ENCODE measurements at places on chromosomes 7 and 10. TPM values are rescaled to one million over a fixed set of nuclear protein-coding genes. Genes with fewer than 3 reads are reported as not detected.

TUBB8 gene
- not detected for total RNA-seq

PVRIG gene
- total RNA-seq, result not detected

ANKRD1 gene
- total RNA-seq, result 10.8 TPM

FAM180A gene
- total RNA-seq, result 1.4 TPM

FGFR2 gene
- total RNA-seq, result under 0.01 TPM

TRIL gene
- total RNA-seq, result under 0.01 TPM

ZNF467 gene
- not detected for total RNA-seq

DOCK1 gene
- total RNA-seq, result 79.2 TPM

GRCh38 chr10:49050366-49050765, 65.0 kb downstream of the VSTM4 start:
- peak; percentile 50 for DNase-seq

- no peak for DNase-seq
These were observed 39.9 kb upstream of the PIP4K2A start for GRCh38 chr10:22754296-22754695.

DNA sequence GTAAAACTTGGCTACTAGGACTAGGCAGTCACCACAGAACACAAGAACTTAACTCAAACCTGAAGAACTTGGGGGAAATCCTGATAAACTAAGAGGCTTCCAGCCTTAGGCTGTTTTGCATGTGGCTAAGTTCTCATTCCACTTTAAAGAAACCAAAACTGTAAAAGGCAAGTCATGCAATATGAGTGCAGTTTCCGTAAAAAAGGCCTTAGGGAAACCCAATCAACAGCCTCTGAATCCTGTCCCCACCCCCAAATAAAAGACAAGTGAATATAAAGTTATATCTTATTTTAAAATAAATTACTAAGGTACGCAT, 95.1 kb downstream of the USP6NL start:
- DNase-seq, result no peak

GRCh38 chr10:86801995-86802394, 45.6 kb downstream of the BMPR1A start:
- no peak for DNase-seq

DNA sequence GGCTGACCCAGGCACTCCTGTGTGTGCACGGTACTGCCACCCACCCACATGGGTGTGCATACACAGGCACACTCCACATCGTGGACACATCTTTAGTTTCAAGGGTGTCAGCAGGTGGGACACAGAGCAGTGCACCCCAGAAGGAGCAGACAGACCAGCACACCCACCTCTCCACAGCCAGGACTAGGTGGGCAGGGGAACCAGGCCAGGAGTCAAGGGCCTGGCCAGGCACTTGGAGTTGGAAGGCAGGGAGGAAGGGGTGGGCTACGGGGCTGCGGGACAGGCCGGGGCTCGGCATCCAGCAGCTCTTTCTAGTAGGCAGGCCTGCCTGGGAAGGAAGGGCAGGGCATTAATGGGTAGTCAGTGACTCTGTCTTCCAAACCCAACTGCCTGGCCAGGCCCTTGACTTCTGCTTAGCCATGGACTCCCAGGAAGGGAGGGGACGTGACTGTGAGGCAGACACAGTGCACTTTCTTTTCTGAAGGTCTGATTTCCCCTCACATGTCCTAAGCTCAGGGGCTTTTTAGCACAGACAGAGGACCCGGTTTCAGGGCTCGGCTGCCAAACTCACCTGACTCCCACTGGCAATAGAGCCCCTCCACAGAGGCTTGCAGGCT, 14.6 kb downstream of the RASGEF1A start:
- DNase-seq, result no peak

DNA sequence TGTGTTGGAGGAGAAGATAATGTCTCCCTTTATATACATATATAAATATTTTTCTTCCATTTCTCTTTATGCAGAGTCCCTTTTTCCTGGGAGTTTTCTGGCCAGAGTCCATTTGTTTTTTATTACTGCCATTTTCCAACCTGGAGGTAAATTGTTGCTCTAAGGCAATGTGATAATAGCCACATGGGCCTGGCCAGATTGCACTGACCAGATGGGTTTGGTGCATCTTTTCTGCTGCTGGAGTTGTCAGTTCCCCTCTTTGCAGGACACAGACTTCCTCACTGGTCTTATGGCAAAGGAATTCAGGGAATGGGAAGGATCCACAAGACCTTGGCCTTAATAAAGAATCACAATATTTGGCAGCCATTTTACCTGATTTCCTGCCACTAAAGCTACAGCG, 254.9 kb downstream of the SORCS3 start:
- DNase-seq, result no peak

DNA sequence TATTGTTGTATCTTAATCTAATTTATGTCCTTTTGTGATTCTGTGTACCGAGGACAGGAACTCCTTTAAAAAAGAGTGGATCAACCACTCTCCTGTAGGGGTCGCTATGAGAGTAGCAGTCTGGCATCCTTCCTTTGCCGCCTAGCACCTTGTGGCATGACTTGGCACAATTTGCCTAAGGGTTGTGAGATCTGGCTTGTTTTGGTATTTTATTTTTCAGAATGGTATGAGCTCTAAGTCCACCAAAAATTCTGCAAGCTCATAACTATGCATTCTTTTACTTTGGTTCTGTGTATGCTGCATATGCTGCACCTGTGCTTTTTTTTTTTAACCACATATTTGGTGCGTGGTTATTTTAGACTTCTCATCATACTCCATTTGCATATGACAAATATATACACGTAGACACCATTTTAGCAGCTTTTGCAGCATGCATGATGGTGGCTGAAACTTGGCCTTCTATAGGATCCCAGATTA, 112.8 kb downstream of the CDK14 start:
- no peak for DNase-seq

- DNase-seq, result no peak
These were observed 709.1 kb upstream of the FZD8 start for GRCh38 chr10:36351159-36351558.

DNA sequence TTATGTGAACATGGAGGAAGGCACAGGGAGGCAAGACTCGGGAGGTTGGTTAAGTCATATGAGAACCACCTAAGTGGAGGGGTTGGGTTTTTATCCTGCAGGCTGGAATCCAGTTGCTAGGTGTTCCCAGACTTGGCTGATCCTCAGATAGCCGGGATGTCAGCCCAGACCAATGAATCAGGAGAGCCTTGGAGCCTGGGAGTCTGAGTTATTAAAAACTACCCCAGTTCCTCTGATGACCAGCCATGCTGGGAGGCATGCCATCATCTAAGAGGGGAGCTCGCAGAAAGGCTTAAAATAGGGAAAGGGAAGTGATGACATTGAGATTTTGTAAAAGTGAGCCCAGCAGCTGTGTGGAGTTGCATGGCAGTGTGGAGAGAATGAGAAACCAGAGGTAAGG, 238.1 kb downstream of the ZNF248 start:
- no peak for DNase-seq

DNA sequence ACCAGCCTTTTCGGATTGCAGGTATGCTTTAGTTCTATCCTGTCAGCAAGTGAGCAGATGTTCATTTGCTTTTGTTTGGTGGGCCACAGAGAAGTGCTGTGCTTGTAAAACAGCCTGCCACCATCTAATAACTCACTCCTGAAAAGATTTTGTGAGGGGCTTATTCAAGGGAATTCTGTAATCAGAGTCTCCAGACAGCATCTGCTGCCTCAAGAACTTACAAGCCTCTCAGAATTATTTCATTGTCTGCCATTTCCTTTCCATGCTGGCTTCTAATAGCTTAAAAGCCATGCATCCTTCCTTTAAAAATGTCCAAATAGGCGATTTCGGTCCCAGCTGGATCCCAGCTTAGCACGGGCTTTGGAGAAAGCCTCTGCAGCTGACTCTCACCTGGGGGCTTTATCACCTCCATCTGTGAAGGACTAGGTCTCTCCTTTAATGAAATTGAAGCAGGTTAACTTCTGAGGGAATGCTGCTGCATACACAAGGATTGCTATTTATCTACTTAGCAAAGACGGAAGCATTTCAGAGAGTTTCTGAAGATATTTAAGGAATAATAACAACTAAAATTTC, 48.0 kb downstream of the MALRD1 start:
- DNase-seq, result no peak

DNA sequence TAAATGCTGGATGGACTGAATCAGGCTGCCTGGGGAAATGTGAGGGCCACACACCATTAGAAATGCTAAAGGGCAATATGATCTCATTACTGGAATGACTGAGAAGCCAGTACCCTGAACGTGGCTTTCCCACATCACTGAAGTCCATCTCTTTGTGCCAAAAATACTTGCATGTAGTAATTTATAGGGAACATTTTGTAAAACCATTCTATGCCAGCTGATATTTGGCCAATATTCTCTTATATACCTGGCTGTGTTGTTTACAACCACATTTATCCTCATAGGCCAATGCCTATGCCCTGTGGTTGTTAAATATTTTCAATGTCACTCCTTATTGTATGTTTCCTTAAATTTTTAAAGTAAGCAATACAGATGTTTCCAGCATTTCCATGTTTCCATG, 111.6 kb downstream of the C10orf90 start:
- DNase-seq, result no peak

- DNase-seq, result no peak
These were observed 2.9 kb upstream of the AKR1C8 start for GRCh38 chr10:5187867-5188266.

- DNase-seq, result no peak
These were observed 1.4 kb downstream of the SUPV3L1 start for GRCh38 chr10:69181433-69181832.

DNA sequence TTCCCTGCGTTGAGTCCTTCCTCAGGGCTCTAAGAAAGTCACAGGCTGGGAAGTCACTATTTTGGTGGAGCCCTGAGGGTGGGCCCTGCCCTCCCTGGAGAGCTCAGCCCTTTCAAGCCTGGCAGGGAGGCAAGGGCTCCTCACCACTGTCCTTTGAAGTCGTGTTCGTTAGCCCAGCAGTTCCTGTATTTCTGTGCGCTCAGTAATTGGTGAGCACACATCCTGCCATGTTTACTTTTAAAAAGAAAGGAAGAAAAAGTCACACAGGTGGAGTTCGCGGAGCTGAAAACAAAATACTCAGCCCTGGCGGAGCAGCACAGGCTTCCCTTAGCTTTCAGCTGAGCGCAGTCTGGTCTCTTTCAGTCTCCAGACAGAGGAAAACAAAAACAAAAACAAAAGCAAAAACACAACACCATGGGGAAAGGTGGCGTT, 37.1 kb downstream of the PRKCQ start:
- DNase-seq, result no peak

- no peak for DNase-seq
These were observed 185.0 kb downstream of the ELFN1 start for GRCh38 chr7:1854866-1855724.

DNA sequence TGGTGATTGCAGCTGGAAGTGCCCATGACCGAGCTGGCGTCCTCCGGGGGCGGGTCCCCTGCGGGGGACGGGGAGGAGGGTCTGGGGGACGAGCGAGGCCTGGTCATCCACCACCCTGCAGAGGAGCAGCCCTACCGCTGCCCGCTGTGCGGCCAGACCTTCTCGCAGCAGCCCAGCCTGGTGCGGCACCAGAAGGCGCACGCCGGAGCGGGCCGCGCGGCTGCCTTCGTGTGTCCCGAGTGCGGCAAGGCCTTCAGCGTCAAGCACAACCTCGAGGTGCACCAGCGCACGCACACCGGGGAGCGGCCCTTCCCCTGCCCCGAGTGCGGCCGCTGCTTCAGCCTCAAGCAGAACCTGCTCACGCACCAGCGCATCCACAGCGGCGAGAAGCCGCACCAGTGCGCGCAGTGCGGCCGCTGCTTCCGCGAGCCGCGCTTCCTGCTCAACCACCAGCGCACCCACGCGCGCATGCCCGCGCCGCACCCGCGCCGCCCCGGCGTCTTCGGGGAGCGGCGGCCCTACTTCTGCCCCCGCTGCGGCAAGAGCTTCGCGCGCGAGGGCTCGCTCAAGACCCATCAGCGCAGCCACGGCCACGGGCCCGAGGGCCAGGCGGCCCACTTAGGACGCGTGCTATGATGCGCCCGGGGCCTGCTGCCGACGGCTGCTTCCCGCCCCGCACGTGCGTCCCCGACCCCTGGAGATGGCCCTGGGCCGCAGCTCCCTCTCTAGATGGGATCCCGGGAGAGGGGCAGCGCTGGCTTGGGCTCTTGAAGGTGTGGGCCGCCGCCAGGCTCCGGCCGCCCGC, 28.7 kb downstream of the ZNF775 start:
- no peak for DNase-seq

GRCh38 chr7:2974093-2974819, 69.4 kb downstream of the CARD11 start:
- no peak for DNase-seq

GRCh38 chr10:92479547-92479946, 94.3 kb downstream of the IDE start:
- no peak for DNase-seq

GRCh38 chr7:1401011-1401410, 58.3 kb downstream of the MICALL2 start:
- no peak for DNase-seq

DNA sequence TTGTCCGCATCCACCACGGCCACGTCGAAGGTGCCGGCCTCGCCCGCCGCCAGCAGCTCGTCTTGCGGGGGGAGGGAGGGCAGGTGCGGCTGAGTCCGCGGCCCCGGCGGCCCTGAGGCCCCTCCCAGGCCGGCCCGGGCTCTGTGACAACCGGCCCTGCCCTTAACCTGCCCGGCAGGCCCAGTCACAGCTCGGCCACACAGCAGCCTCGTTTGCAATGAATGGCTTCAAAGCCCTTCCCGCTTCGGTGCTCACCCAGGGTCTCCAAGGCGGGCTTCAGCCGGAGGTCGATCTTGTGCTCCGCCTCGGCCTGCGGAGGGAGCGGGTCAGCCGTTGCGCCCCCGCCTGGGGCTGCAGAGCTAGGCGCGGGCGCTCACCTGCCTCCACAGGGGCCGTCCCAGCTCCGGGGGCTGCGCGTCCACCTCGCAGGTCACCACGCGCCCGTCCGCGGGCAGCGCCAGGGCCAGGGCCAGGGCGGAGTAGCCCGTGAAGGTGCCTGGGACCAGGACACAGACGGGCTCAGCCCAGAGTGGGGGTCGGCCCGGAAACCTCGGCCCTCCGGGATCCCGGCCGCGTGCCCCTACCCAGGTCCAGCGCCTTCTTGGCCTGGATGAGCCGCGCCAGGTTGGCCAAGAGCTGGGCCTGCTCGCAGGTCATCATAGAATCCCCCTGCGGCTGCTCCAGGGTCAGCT, 928 bp downstream of the COMTD1 start:
- DNase-seq, result no peak

- DNase-seq, result no peak
These were observed 118.8 kb downstream of the JAZF1 start for GRCh38 chr7:28061824-28062196.

DNA sequence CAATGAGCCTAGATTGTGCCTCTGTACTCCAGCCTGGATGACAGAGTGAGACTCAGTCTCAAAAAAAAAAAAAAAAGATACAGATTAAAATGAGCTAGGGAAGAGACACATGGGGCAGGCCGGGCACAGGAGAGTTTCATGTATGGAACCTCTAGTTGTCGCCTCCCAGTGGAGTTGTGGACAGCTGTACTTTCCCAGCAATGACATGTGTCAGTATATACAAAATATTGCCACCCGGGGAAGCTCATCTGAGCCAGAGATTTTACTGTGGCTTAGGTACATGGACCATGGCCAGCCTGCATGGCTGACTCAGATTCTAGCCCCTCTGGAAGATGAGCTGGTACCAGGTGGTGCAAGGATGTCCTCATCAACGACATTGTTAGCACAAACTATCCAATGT, 87.4 kb downstream of the COL26A1 start:
- DNase-seq, result no peak

GRCh38 chr7:329691-330281, 39.8 kb downstream of the FOXL3 start:
- DNase-seq, result no peak

All from IMR-90 (cell line).